Hippocampal formation (tissue), 2 donors: ENCODE measurements at places on chromosomes 5 and 9.

GRCh38 chr5:39274398-39275085, 55.2 kb upstream of the FYB1 start:
- no peak for DNase-seq

- no peak for DNase-seq
These were observed 296.6 kb upstream of the RASA1 start for GRCh38 chr5:86971034-86971571.

GRCh38 chr9:108860354-108860753, 1.7 kb upstream of the ACTL7A start:
- DNase-seq = no peak

DNA sequence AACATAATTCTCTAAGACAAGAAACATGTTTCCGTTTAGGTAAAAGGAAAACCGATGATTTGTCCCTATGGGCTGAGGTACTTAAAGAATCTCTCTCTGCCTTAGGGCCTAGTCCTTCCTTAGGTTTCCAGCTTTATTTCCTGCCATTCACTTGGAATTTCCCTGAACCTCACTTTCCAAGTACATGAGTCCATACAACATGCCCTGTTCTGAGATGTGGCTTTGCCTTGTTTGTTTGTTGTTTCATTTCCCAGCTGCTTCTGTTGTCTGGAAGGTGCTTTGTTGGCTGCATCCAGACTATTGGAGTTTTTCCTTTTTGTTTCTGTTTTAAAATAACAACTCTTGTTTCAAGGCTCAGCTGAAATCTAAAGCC, 95.2 kb downstream of the ALDH1A1 start:
- DNase-seq = no peak

DNA sequence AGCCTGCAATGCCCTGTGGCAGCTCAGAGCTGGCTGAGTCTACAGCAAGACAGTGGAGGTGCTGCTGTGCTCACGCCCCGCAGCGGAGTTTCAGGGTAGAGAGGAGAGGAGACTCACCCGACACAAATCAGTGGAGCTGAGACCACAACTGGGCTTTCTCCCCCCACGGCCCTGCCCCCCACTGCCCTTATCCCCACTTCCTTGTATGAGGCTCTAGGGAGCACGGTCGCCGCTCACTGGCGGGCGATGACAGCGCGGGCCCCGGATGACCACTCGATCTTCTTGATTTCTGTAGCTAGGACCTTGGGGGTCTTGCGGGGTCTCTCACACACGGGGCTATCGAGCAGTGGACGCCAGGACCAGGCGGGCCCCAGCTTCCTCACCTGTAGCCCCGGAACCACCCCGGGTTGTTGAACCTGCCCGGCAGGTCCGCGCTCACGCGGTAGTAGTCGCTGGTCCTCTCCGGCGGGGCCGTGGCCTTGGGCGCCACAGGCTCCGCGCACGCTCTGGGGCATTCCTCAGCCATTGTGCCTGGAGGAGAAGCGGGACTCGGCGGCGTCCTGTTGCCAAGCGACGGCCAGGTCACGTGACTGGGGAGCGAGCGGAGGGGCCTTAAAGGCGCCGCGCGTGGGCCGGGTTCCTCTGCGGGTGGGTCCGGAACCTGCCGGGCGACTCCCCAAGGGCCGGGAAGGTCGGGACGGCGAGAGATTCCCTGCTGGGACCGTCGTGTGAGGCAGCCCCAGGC, 984 bp upstream of the MRPS2 start:
- DNase-seq = peak; percentile 80

GRCh38 chr5:9496801-9497200, 49.1 kb downstream of the SEMA5A start:
- no peak for DNase-seq

- no peak for DNase-seq
These were observed 6.6 kb downstream of the FLT4 start for GRCh38 chr5:180642779-180643178.

GRCh38 chr9:69089491-69089890, 53.9 kb downstream of the FXN start:
- no peak for DNase-seq

DNA sequence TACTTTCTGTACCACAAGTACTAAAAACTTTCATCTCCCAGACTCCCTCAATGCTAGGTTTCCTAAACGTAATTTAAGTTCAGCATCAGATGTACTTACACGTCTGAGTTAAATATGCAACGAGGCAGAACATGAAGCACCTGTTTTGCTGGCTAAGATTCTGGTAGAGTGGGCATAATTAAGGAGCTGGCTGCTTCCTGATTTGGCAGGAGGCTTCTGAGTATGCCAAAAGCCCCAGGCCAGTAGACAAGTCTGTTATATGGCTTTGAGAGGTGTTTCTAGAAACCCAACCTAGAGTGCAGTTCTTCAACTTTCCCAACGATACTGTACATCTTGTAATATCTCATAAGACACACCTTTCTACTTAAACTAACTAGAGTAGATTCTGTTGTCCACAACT, 13.6 kb downstream of the TICAM2 start:
- DNase-seq = no peak

DNA sequence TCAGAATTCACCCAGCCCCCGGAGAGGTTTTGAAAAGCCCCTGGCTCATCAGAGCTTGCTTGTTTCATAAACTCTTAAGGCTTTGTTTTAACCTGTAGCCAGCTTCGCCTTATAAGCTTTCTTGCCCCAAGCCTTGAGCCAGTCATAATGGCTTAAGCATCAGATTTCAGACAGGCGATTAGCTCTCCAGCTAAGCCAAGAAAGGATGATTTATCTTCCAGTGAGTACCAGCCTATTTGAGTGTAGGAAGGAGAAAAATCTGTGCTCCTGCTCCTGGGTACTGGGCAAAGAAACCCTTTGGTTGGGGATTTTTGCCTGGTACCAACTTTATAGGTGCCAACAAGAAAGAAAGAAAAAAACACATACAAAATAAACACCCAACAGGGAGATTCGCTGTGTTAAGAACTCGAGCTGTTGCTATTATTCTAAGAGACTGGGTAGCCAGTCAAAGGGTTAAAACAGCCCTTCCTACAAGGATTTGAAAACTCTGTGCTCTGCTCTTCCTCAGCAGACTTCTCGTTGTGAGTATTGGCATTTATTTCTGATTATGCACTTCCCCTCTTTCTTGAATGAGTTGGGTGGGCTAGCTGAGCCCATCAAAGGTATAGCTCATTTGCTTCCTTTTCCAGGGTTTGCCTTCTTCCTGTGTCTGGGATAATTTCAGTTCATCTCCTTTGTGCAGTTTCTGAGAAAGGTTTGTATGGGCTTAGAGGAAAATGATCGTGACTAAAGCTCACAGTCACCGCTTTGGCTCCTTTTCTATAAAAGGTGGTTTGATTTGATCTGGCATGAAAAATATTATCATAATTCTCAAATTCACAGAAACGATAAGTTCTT, 157.2 kb upstream of the DMRT1 start:
- DNase-seq = no peak

GRCh38 chr5:16568875-16569580, 47.8 kb downstream of the RETREG1 start:
- DNase-seq = peak; percentile 92

GRCh38 chr5:3187771-3188425, 407.7 kb upstream of the IRX1 start:
- DNase-seq = no peak

GRCh38 chr9:130701059-130702022, 7.8 kb downstream of the EXOSC2 start:
- peak; percentile 75 for DNase-seq
